ENCODE measurements at places on chromosomes 16 and 17.

DNA sequence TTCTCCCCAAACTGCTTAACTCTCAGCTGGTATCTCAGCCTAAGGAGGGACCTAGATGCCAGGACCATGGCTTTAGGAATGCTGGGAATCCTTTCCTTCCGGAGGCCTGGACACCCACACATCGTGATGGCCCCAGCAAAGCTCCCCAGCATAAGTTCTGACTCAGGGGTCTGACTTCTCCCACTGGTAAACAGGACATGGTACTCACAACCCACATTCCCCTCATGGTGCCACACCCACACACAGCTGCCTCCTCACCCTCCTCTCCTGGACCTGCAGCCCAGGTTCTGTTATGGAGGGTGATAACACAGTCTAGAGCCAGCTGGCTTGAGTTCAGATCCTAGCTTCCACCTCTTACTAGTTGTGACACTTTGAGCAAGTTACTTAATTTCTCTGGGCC, 719 bp upstream of the RNF227 start:
- DNase-seq, result no peak

- no peak for DNase-seq
These were observed 104.3 kb upstream of the NUDT7 start for GRCh38 chr16:77617996-77618395.

DNA sequence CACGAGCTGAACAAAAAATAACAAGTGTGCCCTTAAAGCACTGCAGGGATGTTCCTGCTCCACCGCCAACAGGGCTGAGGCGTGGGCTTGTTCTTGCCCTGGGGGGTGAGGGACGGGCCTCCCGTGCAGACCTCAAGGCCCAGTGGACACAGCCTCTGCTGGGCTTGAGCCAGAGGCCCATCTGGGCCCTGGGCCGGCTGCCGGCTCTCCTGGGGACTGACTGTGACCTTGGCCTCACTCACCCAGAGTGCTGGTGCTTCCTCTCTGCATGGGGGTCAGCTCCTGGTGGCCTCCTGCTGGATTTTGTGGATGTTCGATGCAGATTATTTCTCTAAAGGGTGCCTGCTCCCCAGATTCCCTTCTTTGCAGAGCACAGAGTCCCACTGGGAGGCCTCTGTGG, 54.2 kb upstream of the CDR2 start:
- DNase-seq, result no peak

DNA sequence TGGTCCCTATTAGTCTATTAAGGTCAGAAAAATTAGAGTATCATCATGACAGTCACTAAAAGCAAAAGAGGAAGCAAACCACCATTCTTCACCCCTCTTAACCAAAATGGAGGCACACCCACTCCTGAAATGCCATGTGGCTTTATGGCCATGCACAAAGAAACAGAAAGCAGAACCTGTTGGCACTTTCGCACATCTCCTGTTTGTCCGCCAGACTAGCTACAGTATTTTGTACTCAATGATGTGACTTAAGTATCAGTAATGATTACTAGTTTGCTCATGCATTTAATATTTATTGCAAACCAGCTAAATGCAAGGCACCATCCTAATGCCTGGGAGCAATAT, 70.2 kb upstream of the GNAO1 start:
- no peak for DNase-seq

DNA sequence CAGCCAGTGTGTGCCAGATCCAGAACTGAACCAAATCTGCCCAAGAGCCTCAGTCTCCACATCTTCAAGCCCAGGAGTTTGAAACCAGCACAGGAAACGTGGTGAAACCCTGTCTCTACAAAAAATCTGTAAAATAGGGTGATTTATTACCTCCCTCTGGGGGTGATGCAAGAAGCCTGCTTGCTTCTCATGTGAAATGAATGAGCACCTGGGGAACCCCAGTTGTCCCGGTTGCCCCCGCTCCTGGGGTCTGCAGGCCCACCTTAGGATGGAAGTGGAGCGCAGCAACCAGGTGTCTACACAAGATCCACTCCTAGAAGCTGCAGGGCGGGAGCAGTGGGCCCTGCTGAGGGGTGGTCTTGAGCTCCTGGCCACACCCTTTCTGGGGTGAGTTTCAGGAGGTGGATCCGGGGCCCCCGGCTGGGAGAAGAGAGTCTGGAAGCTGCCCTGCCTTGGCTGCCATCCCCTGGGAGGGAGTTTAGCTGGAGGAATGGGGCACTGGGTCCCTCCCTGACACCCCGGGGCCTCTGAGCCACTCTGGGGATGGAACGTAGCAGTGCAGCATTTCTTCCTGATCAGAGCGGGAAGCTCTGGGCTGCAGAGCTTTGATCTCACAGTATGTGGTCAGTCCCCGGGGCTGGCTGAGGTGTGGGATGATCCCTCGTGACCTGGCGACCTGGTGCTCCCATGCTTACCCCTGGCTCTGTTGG, 117.8 kb downstream of the RAB11FIP4 start:
- DNase-seq, result no peak
